ENCODE measurements at places on chromosomes 3 and 15.

- DNase-seq = no peak
These were observed 125.5 kb upstream of the FGF7 start for GRCh38 chr15:49297584-49297983.

- no peak for DNase-seq
These were observed 55.4 kb downstream of the GRIP2 start for GRCh38 chr3:14484741-14485140.

- DNase-seq = no peak
These were observed 91.8 kb downstream of the KCNMB2 start for GRCh38 chr3:178628037-178628436.

- no peak for DNase-seq
These were observed 98.6 kb downstream of the FBLN2 start for GRCh38 chr3:13647298-13648059.

DNA sequence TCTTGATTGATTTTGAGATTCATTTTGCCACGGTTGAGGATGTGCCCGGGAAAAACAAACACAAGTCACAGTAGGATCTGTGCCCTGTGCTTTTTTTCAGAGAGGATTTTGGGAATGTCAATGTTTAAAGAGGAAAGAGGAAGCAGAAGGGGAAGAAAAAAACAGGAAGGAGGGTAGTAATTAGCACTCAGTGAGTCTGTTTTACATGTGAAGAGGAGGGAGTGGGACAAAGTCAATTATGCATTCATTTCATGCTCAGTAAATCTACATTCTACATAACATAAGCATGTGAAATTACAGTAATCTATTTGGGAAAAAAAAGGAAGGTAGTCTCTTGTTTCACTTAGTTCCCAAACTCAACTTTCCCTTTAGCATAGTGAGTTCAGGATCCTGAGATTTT is 18.3 kb upstream of the CD200 start:
- DNase-seq = no peak

DNA sequence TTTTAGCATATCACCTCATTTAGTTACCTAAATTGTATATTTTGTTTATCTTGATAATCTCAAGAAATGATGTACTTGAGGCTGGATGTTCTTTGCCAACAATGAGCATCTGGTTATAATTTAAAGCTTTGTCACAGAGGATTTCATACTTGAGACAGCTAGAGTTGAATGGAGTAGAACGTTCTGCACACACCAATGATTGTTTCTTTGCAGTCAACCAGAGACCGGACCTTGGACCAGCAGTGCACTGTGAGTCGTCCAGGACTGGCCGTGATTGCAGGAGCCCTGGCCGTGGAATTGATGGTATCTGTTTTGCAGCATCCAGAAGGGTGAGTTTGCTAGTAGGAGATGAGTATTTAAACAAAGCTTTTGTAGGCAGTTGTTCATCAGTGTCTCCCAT is 90.4 kb downstream of the ATG7 start:
- DNase-seq = no peak

- DNase-seq = no peak
These were observed 32.2 kb downstream of the SLC41A3 start for GRCh38 chr3:126051741-126052140.

- DNase-seq = no peak
These were observed 74.7 kb downstream of the DZIP3 start for GRCh38 chr3:108664266-108664665.

- no peak for DNase-seq
These were observed 40.1 kb upstream of the CD47 start for GRCh38 chr3:108130701-108131474.

GRCh38 chr3:105368566-105369499 is 2.1 kb downstream of the ALCAM start:
- DNase-seq = peak; percentile 69

DNA sequence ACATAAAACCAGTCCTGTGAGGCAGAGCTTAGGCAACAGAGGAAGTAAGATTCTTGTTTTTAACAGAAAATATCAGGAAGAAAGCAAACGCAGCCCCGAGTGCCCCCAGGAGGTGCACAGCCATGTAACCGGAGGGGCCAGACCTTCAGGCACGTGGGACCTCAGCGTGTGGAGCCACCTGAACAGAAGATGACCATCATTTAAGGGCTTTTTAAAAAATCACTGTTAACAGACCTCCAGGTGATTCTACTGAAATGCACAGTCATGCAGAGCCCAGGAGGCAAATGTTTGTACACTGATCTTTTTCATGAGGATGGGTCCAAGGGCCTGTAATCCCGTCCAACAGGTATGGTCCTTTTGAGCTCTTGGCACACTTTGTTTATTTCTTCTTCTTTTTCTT is 38.8 kb downstream of the SPG21 start:
- DNase-seq = no peak

DNA sequence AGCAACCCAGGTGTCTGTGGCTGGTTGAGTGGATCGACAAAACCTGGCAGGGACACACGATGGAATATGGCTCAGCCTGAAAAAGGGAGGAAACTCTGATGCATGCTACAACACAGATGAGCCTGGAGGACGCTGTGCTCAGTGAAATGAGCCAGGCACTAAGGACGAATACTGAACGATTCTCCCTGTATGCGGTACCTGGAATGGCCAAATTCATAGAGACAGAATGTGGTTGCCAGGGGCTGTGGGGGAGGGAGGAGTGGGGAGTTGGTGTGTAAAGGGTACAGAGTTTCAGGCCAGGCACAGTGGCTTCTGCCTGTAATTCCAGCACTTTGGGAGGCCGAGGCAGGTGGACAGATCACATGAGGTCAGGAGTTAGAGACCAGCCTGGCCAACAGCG is 35.1 kb downstream of the PCSK6 start:
- DNase-seq = no peak

DNA sequence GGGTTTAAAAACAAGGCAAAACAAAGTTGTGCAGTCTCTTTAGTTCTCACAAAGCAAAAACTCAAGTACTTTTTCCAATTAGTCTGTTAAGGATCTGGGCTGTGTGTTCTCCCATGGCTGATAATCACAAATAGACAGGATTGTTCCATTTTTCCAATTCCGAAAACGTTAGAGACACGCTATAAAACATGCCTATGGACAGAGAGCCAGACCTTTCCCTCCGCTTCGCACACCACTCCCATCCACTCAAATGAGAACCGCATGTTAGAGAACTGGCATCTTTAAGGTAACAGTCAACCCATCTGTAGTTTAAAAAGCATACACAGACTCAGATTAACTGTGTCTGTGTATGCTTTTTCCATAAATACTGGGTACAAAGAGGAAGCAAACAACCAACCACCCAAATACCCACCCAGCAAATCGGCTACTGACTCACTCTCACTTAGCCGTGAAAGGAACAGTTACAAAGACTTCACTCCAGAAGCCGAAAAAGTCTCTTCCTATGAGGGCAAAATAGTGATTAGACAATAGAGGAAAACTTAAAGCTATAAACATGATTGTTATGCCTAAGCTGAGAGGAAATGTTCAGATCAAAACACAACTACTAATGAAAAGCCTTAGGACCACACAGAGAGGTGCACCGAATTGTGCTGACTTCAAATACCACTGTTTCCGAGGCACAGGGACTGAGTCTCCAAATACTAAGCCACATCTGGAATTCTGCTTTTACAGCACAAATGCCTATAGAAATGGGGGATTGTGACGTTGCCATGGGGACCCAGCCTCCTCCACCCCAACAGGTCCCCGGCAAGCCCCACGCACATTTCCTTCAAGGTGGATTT is 36.1 kb downstream of the IL17RD start:
- DNase-seq = no peak

DNA sequence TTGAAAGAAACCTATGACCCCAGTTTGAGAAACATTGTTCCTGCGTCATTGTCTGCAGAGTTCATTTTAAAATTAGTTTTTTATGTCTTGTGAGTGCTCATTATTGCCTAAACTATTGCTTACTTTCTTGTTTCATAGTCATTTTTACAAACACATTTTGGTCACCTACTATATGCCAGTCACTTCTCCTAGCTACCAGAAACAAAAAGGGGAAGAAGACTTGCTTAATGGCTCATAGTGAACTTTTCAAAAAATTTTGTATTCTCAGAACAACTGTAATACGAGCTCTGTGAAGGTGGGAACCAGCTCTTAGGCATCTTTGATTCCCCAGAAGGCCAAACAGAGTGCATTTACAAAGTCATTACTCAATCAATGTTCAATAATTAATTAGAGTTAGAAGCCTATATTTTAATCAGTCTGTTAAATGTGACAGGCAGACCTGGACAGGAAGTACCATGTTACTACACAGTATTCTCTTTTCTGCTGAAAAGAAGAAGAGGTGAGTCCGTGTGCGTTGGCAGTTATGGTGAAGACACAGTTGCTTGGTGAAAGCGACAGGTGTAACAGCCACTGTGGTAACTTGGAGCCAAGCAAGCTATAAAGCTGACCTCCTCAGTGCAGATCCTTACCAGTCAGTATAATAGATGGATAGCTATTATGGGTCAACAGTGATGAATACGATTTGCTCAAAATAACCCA is 46.6 kb downstream of the DPPA2 start:
- DNase-seq = no peak

GRCh38 chr3:117495620-117496019 is 786.0 kb downstream of the TUSC7 start:
- DNase-seq = no peak

DNA sequence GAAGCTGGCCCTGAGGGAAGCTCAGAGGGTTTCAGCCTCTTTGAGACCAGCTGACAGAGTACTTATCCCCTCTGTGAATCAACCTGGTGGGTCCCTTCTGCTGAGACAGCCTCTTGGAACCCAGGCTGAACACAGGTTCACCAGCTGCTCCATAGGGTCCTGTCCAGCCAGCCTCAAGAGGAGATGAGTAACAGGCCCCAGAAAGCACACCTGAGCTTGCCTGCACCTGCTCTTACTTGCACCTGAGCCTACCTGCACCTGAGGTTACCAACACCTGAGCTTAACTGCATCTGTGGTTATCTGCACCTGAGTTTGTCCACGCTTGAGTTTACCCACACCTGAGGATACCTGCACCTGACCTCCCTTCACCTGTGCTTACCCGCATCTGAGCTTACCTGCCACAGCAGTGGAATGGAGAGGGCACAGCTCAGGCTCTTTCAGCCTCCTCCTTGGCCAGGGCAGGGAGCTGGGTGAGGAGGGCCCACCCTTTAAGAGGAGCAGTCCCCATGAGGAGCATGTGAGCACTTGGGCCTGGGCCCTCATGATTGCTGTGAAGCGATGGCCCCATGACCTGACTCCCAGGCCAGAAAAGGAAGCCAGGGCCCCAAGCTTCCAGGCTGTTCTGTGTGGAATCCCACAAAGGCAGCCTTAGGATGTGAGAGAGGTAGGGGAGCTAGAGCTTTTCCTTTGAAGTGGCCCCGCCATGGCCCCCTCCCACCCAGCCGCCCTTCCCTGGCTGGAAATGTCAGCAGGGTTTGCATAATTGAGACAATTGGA is at the start of gene TRPM1:
Gene TRPM1, minus strand, starts transcription at position 464 of the 777 bp plus-strand sequence. CDS start 20,370 bp downstream, outside the sequence.
- no peak for DNase-seq

GRCh38 chr3:150411976-150412375 is 3.9 kb downstream of the TSC22D2 start:
- no peak for DNase-seq

DNA sequence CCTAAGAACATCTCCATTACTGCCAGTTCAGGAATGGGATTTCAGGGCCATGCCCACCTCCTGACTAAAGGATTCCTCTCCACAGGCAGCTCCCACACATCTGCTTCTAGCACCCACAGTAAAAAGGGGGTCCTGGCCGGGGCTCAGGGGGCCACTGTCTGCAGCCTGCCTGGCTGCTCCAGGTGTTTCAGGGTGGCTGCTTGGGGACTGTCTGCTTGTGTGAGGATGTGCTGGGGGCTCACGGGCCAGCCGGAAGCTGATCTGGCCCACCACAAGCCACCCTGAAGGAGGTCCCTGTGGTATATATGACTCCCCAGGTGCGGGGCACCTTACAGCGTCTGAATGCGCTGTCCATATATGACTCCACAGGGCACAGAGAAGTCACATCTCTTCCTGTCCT is 135.4 kb downstream of the NSMCE3 start:
- no peak for DNase-seq

GRCh38 chr3:196311-197148 is at the start of gene CHL1:
Gene CHL1, plus strand, starts transcription at chr3:196763. Its CDS starts 123,014 bp downstream, at chr3:319777.
- DNase-seq = no peak

DNA sequence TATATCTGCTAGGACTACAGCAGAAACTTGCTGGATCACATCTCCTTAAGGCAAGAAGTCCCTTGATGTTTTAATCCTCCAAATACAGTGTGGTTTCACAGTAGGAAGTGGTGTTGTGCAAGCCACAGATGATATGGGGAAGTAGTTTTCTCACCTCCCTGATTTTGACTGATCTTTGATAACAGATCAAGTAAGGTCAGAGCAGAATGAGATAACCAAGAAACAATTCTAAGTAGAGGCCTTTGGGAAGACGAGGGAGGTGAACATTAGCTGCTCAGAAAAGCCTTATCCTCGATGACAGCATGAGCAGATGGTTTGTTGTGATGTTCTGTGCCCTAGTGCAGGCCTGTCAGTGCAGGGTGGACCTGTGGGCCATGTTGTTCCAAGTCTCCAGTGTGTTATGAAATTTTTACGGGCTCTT is 61.3 kb downstream of the RIOX2 start:
- peak; percentile 25 for DNase-seq

- DNase-seq = peak; percentile 69
These were observed 63.0 kb downstream of the SH3BP5 start for GRCh38 chr3:15269091-15269989.

- no peak for DNase-seq
These were observed 59.0 kb downstream of the LYSMD4 start for GRCh38 chr15:99674279-99674678.

GRCh38 chr3:63026722-63027121 is 151.5 kb upstream of the CADPS start:
- no peak for DNase-seq

GRCh38 chr15:98178861-98179260 is 218.4 kb downstream of the ARRDC4 start:
- DNase-seq = no peak

- DNase-seq = no peak
These were observed 37.0 kb downstream of the GRIP2 start for GRCh38 chr3:14503033-14503705.

- DNase-seq = peak; percentile 53
These were observed 1.2 kb downstream of the SIDT1 start for GRCh38 chr3:113533534-113533892.

Data from effector memory CD8-positive, alpha-beta T cell (primary cell).